ENCODE measurements at places on chromosomes 11 and 22. TPM values are rescaled to one million over a fixed set of nuclear protein-coding genes. Genes with fewer than 3 reads are reported as not detected.
A peak's percentile ranks its signal among the peaks of the same experiment; 100 is the strongest.

DNA sequence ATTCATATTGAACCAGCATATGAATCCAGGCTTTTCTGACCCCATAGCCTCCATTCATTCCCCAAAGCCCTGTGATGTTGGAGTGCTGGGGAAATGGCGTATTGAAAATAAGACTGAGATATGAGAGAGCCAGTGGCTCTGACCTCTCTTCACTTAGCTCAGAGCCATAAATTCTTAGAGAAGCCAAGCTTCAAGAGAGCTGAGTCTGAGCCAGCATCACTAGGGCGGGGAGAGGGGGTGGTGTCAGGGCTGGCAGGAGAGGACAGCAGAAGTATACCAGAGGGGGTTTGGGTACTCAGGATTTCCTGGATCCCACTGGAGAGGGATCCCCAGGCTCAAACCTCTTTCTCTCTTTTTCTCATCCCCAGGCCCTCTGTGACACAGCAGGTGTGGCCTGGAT lies 16.7 kb upstream of the MOGAT2 start:
- DNase-seq, result no peak

SLC5A1 gene
- not detected for total RNA-seq

GRCh38 chr11:45884596-45885185 lies 760 bp upstream of the MAPK8IP1 start:
- no peak for DNase-seq

GRCh38 chr11:3905080-3905953 lies 49.9 kb downstream of the STIM1 start:
- DNase-seq, result peak; percentile 75

DNA sequence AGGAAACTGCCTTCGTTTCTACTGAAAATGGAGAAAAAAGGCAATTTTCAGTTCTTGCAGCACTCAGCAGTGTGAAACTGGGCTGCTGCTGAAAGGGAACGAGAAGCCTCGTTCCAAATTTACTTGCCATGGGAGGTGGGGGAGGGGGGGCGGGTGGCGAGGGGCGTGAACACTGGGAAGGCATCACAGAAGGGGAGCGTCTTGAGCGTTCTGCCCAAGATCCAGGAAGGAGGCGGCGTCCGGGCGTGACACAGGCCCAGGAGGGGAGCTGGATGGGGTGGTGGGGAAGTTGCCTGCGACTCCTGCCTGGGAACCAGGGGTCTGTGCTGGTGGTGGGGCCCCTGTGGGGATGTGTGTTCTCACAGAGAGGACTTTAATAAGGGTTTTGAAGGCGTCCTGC lies 213.5 kb downstream of the CTTN start:
- DNase-seq, result no peak

MRGPRX3 gene
- not detected for total RNA-seq

GRCh38 chr22:46464701-46465344 lies 72.6 kb downstream of the CELSR1 start:
- no peak for DNase-seq

DNA sequence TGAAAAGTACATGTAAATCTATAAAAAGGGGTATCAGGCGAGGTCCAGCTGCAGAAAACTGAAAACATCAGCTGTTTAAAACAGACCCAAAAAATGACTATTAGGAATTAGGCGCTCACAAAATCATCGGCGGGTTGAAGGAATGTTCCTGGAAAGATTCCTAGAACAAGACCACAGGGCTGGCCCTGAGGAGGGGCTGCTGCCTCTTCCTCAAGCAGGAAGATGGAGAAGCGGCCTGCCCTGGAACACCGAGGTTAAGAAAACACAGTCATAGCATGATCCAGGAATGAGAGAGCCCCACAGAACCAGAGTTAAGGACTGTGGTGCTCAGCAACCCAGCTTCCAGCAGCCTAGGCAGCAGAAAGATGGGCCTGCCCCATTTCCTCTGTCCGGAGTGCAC lies 78.4 kb downstream of the C11orf91 start:
- DNase-seq, result peak; percentile 67

GRCh38 chr11:27421819-27422494 lies 50.6 kb downstream of the LGR4 start:
- no peak for DNase-seq

C1QTNF5 gene
- total RNA-seq, result 9.1 TPM

BTBD18 gene
- not detected for total RNA-seq

GRCh38 chr11:67033661-67034166 lies 10.8 kb downstream of the SYT12 start:
- peak; percentile 91 for DNase-seq

GRCh38 chr11:45895553-45896259 lies 10.3 kb downstream of the MAPK8IP1 start:
- no peak for DNase-seq

DNA sequence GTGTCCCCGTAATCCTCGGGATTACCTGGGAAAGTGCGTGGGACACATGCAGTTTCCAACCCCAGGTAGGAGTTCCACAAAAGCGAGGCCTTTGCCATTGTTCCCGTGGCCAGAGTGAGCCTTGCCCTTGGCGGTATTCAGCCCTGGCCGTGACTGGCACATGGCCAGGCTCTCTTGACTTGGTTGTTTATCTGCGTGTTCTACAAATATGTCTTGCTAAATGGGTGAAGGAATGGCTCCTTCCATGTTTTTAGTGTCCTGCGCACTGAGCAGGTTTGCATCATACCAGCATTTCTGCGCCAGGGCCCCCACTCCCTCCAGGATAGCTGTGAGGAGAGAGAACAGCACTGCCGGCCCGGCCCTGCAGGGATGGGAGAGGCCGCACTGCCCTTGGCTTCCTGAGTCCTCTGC lies 20.0 kb downstream of the POLR3H start:
- DNase-seq, result no peak

MS4A7 gene
- total RNA-seq, result not detected

GRCh38 chr11:77270921-77271320 lies 30.6 kb downstream of the GDPD4 start:
- no peak for DNase-seq

DNA sequence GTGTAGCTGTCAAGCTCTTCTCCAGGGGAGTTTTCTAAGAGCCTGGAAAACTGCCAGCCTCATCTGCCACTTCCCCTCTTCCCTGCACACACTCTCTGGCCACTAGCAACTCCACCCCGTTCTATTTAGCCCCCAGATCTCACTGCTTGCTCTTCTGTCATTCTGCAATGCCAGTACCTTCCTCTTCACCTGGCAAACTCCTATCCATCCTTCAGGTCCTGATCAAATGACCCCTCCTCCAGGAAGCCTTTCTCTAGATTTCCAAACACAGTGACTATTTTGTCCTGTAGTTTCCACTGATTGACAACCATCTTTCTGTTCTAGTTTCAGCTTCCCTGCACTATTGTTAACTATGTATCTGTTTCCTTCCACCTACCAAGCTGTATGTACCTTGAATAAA lies 437.7 kb downstream of the SOX6 start:
- no peak for DNase-seq

GRCh38 chr11:124977006-124977405 lies 23.0 kb downstream of the CCDC15 start:
- DNase-seq, result no peak

LDLRAD3 gene
- total RNA-seq, result 44.3 TPM

NAA40 gene
- total RNA-seq, result 17.6 TPM

- DNase-seq, result no peak
Measured at GRCh38 chr11:55719608-55720160, 53.6 kb upstream of the OR5D13 start.

DNA sequence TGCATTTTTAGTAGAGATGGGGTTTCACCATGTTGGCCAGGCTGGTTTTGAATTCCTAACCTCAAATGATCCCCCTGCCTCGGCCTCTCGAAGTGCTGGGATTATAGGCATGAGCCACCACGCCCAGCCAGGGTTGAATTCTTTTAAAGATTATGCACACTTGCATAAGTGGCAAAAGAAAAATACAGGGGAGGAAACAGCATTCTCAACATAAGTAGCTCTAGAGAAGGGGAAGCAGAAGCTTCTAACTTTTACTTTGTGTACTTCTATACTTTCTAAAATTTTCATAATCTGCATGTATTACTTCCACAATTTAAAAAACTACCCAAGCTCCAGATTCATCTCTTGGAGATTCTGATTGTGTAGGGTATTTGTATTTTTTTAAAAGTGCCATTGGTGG lies 108.0 kb downstream of the SLC1A2 start:
- DNase-seq, result no peak

All from LHCN-M2 (cell line).